Stimulated activated memory B cell treated with anti-CD40 and anti-IgM and Interleukin-4, amounts not matched to agents 10 μg/mL and 1 μg/mL and 100 μg/mL, for 72 hours (primary cell): ENCODE measurements at places on chromosomes 5 and 9.

GRCh38 chr5:102211165-102211564, 84.9 kb downstream of the SLCO4C1 start:
- no peak for ATAC-seq

DNA sequence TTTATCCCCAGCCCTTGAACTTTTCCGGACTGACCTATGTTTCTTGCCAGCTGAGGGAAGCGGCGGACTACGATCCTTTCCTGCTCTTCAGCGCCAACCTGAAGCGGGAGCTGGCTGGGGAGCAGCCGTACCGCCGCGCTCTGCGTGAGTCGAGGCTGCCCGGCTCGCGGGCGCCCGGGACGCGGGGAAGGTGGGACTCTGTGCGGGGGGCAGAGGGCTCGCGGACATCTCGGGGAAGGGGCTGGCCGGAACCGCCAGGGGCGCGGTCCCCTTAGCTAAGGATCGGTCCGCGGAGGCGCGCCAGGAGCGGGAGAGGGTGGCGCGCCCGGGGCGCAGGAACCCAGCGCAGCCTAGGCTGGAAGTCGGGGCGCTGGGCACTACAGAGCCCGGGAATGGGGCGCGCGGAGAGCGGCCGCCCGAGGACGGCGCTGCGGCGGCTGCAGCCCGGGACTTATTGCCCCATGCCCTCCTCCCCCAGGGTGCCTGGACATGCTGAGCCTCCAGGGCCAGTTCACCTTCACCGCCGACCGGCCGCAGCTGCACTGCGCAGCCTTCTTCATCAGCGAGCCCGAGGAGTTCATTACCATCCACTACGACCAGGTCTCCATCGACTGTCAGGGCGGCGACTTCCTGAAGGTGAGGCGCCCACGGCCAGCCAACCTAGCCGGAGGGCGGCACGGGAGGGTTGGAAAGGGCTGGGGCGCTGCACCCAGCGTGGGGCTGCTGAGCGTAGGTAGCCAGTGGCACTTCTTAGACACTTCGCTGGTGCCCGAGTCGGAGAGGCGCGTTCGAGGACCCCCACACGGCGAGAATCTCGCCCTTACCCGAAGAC, 922 bp downstream of the CRHBP start:
- no peak for ATAC-seq

- ATAC-seq = no peak
Observed at GRCh38 chr5:67815455-67816391, 399.8 kb upstream of the PIK3R1 start.

DNA sequence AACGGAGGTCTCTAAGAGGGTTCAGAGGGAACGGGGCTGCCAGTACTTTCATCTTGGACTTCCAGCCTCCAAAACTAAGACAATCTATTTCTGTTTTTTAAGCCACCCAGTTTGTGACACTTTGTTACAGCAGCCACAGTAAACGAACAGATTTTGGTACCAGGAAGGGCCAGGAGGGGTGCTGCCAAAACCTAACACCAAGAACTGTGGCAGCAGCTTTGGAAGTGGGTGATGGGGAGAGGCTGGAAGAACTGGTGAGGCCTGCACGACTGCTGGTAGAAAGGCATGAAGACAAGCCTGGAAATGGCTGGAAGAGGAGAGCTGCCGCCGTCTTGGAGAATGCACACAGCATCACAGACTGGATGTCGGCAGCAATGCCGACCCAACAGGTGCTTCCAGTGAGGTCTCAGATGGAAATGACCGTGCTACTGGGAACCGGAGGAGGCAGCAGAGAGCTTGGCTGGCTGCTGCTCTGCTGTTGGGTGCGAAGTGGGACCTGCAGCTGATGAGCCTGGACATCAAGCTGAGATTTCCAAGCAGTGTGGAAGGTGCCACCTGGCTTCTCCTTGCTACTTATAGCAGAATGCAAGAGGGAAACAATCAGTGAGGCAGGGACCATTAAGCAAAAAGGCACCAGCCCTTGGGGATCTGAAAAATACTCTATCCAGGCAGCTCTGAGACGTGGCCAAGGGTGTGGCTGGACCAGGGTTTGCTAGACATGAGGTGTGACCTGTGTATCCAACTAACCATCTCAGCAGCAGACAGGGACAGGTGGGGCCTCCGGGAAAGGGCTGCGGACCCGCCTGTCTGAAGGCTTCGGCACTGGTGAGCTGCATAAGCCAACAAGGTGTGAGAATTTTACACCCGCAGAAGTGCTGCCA, 4.7 kb upstream of the TMEM210 start:
- ATAC-seq = no peak

- no peak for ATAC-seq
Observed at GRCh38 chr5:171426266-171426665, 6.8 kb downstream of the FGF18 start.

GRCh38 chr9:136259517-136259813, 13.9 kb upstream of the QSOX2 start:
- no peak for ATAC-seq

DNA sequence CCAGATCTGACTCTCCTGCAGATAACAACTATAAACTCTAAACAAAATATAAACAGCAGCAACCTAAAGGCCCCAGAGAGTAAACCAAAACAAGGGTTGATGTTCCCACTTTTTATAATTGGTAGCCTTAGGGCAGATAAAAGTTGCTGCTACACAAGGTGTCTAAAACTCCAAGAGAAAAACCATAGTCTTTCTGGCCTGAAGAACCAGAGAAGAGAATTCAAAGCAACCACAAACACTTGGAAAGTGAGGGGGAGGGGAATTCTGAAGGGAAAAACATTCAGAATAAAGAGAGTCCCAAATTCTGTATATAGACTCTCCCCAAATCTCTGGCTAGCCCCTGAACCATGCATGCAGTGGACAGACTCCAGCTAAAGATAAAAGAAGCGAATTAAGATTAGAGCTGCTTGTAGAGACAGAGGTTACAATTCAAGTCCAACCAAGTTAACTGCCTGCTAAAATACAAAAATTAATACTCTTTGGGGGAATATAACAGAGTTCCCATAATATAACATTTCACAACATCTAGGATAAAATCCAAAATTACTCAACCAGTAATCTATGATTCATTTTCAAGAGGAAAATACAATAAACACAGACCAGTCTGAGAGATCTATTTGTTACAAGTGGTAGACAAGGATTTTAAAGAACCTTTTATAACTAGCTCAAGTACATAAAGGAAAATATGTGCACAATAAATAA, 37.5 kb upstream of the RGMB start:
- ATAC-seq = no peak

DNA sequence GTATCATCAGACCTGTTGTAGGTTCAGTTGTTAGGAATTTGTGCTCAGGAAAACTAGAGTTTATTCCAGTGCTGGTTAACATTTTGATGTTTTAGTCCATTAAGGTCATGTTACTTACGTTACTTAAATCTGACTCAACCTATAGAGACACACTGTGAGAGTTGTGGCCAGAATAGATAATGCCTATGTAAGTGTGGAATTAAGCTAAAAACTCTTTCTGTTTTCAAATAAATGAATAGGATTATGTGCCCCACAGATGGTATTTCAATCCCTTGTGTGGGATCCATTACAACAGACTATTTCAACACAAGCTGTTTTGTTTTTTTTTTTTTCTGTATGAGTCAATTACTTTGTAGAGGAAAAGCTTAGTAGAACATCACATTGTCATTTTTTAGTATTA, 68.1 kb downstream of the MEGF10 start:
- ATAC-seq = no peak

- ATAC-seq = no peak
Observed at GRCh38 chr9:94895668-94896067, 169.2 kb downstream of the AOPEP start.

- ATAC-seq = no peak
Observed at GRCh38 chr5:107616213-107616612, 54.5 kb downstream of the EFNA5 start.

GRCh38 chr5:126137891-126138280, 285.3 kb upstream of the GRAMD2B start:
- no peak for ATAC-seq

DNA sequence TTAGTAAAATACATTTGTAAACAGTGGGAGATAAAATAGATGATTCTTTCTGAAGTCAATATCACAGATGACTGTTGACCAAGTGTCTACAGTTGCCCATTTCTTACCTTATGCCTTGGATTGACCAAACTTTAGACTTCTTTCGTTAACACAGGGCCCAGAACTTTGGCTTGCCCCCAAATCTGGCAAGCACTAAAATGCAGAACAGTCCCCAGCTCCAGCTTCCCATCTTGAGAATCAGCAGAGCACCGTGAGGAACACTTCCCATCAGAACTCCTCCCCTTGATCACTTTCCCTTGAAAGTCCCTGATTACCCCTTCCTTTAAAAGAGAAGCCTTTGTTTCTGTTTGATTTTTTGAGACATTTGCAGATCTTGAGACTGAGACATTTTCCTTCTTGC, 1039.9 kb downstream of the TLE1 start:
- ATAC-seq = no peak

DNA sequence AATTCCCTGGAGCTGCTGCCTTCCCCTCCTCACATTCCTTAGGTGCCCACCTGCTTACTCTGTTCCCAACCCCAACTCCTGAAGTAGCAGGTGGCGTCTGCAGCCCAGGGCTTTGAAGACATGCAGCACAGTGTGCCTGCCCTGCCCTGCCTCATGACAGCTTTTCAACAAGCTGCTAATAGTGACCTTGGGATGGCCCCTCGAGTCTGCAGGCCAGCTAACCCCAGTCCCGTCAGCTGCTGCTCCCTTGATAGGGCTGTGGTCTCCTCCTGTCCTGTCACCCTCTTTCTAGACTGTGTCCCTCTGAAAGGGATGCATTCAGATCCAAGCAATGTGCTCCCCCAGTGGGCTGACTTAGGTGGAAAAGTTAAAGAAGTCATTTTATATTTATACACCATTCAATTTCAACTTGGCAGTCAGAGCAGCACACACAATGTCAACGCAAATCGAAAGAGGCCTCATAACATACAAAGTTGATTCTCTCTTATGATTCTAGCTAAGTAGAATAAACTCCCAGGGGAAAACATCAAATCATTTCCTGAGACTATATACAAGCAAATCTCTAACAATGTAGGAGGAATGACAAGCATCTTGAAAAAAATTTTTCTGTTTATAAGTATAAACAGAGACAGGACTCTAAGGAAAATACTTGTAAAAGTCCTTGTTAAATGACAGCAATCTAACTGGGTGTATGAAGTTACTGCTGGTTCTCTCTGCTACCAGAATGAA, 37.9 kb downstream of the ADRB2 start:
- no peak for ATAC-seq

- no peak for ATAC-seq
Observed at GRCh38 chr9:120263836-120264235, 316.1 kb downstream of the CDK5RAP2 start.
